ENCODE measurements at places on chromosomes 2 and 18. TPM values are rescaled to one million over a fixed set of nuclear protein-coding genes. Genes with fewer than 3 reads are reported as not detected.

GRCh38 chr2:118687698-118688097 lies 159.8 kb downstream of the EN1 start:
- DNase-seq, result no peak

- no peak for DNase-seq
Measured at GRCh38 chr2:11481789-11482472, 16.0 kb upstream of the E2F6 start.

- no peak for DNase-seq
Measured at GRCh38 chr2:231093933-231094332, 30.9 kb downstream of the HTR2B start.

DNA sequence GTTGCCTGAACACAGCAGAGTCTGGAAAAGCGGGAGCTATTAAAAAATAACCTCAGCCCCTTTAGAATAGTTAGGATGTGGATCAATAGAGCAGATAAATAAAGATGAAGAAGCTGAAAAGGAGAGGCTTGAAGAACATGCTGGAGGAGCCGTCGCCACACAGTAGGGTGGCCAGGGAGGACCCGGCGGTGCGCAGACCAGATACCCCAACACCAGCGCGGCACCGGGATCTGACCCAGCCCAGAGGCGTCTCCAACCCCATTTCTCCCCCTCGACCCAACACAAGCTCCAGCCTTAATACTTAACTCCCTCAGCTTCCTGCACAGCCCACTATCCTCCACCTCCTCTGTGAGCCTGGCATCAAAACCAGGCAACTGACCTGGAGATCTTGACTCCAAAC lies 16.0 kb downstream of the CYB5A start:
- no peak for DNase-seq

DNA sequence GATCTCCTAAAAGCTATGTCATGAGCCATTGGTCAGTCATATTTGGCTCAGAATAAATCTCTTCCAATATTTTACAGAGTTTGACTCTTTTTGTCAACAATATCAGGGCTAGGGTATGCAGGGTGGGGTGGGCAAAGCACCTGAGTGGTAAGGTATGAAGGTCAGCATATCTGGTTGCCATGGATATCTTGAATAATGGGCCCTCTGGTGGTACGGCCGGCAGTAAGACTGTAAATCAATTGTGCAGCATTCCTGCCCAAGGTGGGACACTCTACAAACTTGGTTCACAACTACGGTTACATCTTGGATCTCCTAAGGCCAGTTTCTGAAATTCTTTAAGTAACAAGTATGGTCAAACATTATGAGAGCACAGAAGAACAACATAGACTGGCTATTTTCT lies 119.6 kb downstream of the SPOPL start:
- no peak for DNase-seq

GRCh38 chr2:11711751-11712150 lies 34.7 kb upstream of the LPIN1 start:
- no peak for DNase-seq

DNA sequence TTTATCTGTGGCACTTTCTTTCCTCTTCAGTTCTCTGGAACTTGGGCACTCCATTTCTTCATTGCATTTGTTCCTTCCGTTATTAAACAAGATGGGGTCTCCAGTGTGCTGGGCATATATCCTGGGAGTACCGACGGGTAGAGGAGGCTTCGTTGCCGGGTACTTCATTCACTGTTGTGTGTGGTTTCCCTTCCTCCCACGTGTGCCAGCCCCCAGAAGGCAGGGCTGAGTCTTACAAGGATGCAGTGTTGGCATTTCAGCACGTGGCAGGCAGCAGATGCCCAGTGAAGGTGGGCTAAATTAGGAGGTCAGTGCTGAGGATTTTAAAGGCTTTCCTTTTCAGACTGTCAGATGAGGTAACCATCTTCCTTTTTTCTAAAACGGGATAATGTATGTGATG lies 58.6 kb downstream of the MGAT5 start:
- DNase-seq, result no peak

DNA sequence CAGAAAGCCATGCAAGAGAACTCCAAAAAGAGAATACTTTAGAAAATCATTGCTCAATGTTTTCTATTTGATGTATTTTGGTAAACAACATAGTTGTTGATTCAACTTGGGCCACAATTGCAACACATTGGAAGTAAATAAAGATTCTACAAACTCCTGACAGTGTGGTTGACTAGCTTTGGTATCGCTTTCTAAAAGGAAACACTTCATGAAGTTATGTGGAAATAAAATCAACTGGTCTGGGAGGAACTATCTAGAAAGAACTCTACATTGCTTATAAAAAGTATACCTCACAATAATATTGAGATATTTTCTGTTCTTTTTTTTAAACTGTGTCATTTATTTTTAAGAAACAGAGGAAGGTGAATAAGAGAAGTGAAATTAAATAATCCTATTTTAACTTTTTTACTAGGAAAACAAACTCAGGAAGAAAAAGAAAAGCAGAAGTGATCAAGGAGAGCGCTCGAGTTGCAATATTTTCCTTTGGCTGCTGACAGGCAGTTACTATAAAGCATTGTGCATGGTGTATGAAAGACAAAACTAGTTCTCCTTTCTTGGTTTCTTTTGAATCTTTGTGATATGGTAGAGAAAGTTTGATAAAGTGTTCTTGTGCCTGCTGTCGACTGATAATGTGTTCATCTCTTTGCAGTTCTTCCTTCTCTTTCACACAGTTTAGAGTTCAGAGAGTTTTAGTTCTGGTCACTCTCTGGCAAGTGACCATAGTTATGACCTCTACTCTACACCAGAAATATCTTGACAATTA lies 3.0 kb downstream of the DHRS9 start:
- no peak for DNase-seq

- no peak for DNase-seq
Measured at GRCh38 chr18:30485078-30485477, 557.5 kb downstream of the DSC3 start.

DNA sequence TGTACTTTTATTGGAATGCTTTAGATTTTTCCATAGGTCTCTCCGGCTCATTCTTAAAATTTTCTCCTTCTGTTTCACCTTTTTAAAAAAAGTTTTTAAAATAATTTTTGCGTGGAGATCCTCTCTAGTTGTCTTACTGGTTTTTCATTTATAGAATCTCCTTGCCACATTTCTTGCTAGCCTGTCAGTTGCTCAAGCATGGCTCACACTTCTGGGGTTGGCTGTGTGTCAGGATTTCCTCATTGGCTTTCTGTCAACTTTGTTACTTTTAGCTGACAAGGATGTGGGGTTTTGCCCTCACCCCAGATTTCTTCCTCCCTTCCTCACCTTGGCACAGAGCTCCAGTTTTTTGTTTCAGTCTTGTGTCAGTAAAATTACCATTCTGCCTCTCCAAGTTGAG lies 124.6 kb downstream of the ZNF407 start:
- DNase-seq, result no peak

GRCh38 chr2:217739741-217740140 lies 263.1 kb downstream of the TNS1 start:
- no peak for DNase-seq

PLB1 gene
- 1.3 TPM for total RNA-seq

C2orf74 gene
- total RNA-seq, result 1.7 TPM

RAX gene
- not detected for total RNA-seq

UPP2 gene
- not detected for total RNA-seq

IL1F10 gene
- not detected for total RNA-seq

Data from CD4-positive, alpha-beta T cell (primary cell).